Articular chondrocyte of knee joint (primary cell): ENCODE measurements at places on chromosomes 6 and 20. TPM values are rescaled to one million over a fixed set of nuclear protein-coding genes. Genes with fewer than 3 reads are reported as not detected.

PTCHD4 gene
- 0.13 and 0.54 TPM in 2 replicates for total RNA-seq

FOXC1 gene
- total RNA-seq, result 78.9 and 88.4 TPM in 2 replicates

C6orf52 gene
- 0.52 and 0.65 TPM in 2 replicates for total RNA-seq

CD40 gene
- total RNA-seq, result 1.2 and 2.2 TPM in 2 replicates

ZBTB46 gene
- total RNA-seq, result 3.5 and 4.4 TPM in 2 replicates

ZGPAT gene
- 14.5 and 15.0 TPM in 2 replicates for total RNA-seq

TREML2 gene
- total RNA-seq, result under 0.01 TPM in 1 of 2 replicates, not detected in the other

CABLES2 gene
- total RNA-seq, result 1.6 and 2.2 TPM in 2 replicates

FNDC11 gene
- 0.22 and 0.26 TPM in 2 replicates for total RNA-seq

FKBP1C gene
- total RNA-seq, result 0.32 and 0.65 TPM in 2 replicates

ARFGAP1 gene
- 49.9 and 59.8 TPM in 2 replicates for total RNA-seq

RGS17 gene
- 0.65 and 1.1 TPM in 2 replicates for total RNA-seq

DSP gene
- total RNA-seq, result 1.3 and 4.6 TPM in 2 replicates

MATN4 gene
- total RNA-seq, result not detected in 2 replicates

NR2E1 gene
- total RNA-seq, result not detected in 2 replicates

FUCA2 gene
- 87.9 and 94.6 TPM in 2 replicates for total RNA-seq

MYLIP gene
- 5.9 and 7.3 TPM in 2 replicates for total RNA-seq

CCN6 gene
- total RNA-seq, result 28.4 and 36.8 TPM in 2 replicates

TBC1D22B gene
- 5.9 TPM in 2 replicates for total RNA-seq

KIF6 gene
- total RNA-seq, result 0.76 and 0.78 TPM in 2 replicates

WFDC12 gene
- not detected in 2 replicates for total RNA-seq

SCRT2 gene
- total RNA-seq, result not detected in 2 replicates

TSBP1 gene
- not detected in 2 replicates for total RNA-seq

SLC35F1 gene
- total RNA-seq, result under 0.01 TPM in 1 of 2 replicates, not detected in the other

MEP1A gene
- not detected in 2 replicates for total RNA-seq

HDGFL1 gene
- not detected in 2 replicates for total RNA-seq

DSN1 gene
- 10.6 and 19.9 TPM in 2 replicates for total RNA-seq

FAM217A gene
- total RNA-seq, result not detected in 2 replicates

FABP7 gene
- total RNA-seq, result not detected in 2 replicates

NRSN1 gene
- not detected in 2 replicates for total RNA-seq

TREML1 gene
- total RNA-seq, result not detected in 2 replicates

TBXT gene
- total RNA-seq, result not detected in 2 replicates

BCAS1 gene
- not detected in 2 replicates for total RNA-seq

C6orf132 gene
- total RNA-seq, result 3.2 and 3.8 TPM in 2 replicates

TEAD3 gene
- 5.3 and 7.2 TPM in 2 replicates for total RNA-seq

SLC22A7 gene
- not detected in 2 replicates for total RNA-seq

ZNF391 gene
- total RNA-seq, result 4.3 and 5.7 TPM in 2 replicates

DDO gene
- total RNA-seq, result 3.3 and 4.9 TPM in 2 replicates

CYP21A2 gene
- 0.13 TPM in 1 of 2 replicates, not detected in the other for total RNA-seq

ASCC3 gene
- 78.4 and 90.3 TPM in 2 replicates for total RNA-seq

PRICKLE4 gene
- 0.65 TPM in 1 of 2 replicates, not detected in the other for total RNA-seq

CST8 gene
- total RNA-seq, result not detected in 2 replicates

GRM1 gene
- total RNA-seq, result 0.22 and 0.26 TPM in 2 replicates

LPA gene
- total RNA-seq, result not detected in 2 replicates
